ENCODE measurements at places on chromosomes 2 and 18.

DNA sequence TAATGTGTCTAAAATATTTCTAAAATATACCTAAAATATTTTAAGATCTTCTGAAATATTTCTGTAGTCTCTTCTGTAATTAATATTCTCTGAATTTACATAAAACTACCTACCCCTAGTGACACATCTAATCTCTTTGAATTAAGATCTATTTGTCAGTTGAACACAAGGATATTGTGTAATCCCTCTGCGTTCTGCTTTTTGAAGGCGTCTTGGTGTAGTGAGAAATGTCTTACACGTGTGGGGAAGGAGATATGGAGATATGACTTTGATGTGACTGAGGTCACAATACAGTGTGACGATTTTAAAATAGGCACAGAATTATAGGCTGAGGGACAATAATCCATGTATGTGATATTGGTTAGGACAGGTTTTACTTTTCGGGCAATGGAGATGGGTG lies 79.8 kb downstream of the DOK6 start:
- no peak for DNase-seq

DNA sequence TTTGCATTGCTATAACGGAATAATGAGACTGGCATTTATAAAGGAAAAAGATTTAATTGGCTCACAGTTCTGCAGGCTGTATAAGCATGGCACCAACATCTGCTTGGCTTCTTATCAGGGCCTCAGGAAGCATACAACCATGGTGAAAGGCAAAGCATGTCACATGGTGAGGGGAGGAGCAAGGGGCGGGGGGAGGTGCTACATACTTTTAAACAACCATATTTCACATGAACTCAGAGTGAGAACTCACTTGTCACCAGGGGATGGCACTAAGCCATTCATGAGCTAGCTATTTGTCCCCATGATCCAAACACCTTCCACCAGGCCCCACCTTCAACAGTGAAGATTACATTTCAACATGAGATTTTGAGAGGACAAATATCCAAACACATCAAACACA lies 188.7 kb downstream of the MBD5 start:
- no peak for DNase-seq

- no peak for DNase-seq
Measured at GRCh38 chr2:10209406-10209935, 86.9 kb downstream of the RRM2 start.

GRCh38 chr2:6872394-6872793 lies 5.2 kb upstream of the RSAD2 start:
- DNase-seq: no peak

DNA sequence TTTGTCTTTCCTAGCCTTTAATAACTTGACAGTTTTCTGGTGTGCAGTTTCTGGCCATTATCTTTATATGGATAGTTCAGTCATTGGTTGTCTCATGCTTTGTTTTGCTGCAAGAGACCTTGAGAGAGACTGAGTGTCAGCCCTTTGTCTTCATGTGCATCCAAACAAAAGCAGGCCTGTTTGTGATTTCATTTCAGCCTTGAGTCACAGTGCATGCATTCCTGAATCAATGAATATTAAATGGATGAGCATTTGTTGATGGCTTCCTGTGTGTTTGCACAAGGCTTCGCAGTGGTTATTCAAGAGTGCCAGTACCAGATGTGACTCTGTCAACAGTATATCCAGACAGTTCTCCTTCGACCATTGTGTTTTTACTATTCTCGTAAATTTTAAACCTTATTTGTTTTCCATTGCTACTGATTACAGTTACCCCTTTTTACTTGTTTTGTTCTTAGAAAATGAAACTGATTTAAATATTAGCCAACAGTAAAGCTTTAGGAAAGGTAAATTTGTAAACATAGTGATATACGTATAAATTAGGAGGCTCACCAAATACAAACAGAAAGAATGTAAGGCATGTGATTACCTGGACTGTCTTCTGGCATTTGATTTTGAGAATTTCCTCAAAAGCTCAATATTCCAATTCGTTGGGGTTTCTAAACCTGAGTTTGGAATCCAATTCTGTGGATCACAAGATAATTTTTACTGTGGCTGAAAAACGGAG lies 319.8 kb downstream of the CTNNA2 start:
- DNase-seq: no peak

DNA sequence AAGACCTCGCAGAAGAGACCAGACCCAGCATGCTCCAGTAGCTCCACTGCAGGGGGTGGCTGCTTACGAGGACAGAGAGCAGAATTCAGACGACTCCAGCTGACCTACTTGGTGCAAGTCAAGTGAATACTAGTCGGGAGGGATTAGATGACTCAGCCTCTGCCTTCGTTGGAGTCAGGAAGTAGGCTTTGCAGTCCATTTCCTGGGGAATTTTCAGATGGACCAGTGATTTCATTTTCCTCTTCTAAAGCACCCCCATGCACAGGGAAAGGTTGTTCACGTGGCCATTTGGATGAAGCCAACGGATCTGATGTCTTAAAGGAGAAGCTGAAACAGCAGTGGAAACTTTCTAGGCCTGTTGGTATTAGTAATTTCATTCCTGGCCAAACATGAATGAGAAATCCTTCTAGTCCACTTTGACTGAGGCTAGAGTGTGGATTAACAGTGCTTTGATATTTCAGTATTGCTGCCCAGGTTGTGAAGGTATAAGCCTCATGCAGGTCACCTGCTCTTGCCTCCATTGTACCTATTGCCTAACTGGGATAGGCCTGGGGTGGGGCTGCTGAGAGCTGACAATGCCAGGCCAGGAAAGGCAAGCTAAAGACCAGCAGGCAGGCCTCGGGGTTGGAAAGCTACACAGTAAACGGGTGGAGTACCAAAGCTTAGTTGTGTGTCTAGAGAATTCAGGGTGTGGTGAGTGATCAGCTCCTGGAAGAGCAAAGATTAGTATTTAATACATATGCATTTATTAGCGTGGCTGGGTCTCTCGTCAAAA lies 117.6 kb upstream of the FOSL2 start:
- no peak for DNase-seq

GRCh38 chr2:36420569-36421181 lies 65.1 kb downstream of the CRIM1 start:
- DNase-seq: no peak

DNA sequence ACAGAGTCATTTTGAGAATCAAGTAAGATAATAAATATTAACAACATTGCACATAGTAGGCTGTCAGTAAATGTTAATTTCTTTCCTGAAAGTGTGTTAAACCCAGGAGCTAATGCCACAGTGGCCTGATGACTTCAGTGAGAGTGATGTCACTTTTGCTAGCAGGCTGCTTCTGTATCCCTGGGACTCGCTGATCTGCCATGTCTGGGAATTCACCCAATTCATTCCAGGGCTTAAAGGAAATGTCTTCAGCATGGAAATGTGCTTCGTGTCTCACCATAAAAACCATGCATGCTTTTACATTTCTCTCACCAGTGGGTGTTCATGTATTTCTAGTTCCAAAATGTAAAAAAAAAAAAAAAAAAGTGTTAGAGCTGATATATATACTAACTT lies 56.8 kb upstream of the MAPRE3 start:
- DNase-seq: no peak

- no peak for DNase-seq
Measured at GRCh38 chr2:8215159-8215863, 466.5 kb upstream of the ID2 start.

DNA sequence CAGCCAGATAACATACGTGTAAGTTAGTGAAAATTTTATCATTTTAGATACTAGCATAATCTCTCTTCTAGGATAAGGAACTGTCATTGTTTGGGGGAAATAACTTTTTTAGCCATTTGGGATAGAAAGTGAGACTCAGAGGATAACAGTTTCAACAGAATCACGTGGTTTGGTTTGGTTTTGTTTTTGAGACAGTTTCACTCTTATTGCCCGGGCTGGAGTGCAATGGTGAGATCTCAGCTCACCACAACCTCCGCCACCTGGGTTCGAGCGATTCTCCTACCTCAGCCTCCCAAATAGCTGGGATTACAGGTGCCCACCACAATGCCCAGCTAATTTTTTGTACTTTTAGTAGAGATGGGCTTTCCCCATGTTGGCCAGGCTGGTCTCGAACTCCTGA lies 323.2 kb upstream of the MEIS1 start:
- no peak for DNase-seq
